ENCODE measurements at places on chromosomes 5 and 9. TPM values are rescaled to one million over a fixed set of nuclear protein-coding genes. Genes with fewer than 3 reads are reported as not detected.

GRCh38 chr5:11007269-11007870, 246.3 kb upstream of the DAP start:
- no peaks in the 10 kb centered on the region for H3K27me3 ChIP-seq
- H3K4me1 ChIP-seq, result no peaks in the 10 kb centered on the region
- H3K4me3 ChIP-seq, result no peak overlapping the region
- no peak overlapping the region for H3K27ac ChIP-seq

GRCh38 chr5:65630981-65631380, 6.2 kb downstream of the SHLD3 start:
- DNase-seq, result no peak
- H3K27me3 ChIP-seq, result no peaks in the 10 kb centered on the region
- H3K27ac ChIP-seq, result no peak overlapping the region
- peaks cover 18% of the 10 kb centered on the region for H3K4me1 ChIP-seq

GRCh38 chr5:137215261-137215660, 283.9 kb downstream of the SPOCK1 start:
- peaks cover 5% of the 10 kb centered on the region for H3K27me3 ChIP-seq
- H3K27ac ChIP-seq, result no peak overlapping the region
- H3K4me3 ChIP-seq, result no peak overlapping the region
- H3K4me1 ChIP-seq, result no peaks in the 10 kb centered on the region
- DNase-seq, result no peak
- no peaks in the 10 kb centered on the region for H3K36me3 ChIP-seq

DNA sequence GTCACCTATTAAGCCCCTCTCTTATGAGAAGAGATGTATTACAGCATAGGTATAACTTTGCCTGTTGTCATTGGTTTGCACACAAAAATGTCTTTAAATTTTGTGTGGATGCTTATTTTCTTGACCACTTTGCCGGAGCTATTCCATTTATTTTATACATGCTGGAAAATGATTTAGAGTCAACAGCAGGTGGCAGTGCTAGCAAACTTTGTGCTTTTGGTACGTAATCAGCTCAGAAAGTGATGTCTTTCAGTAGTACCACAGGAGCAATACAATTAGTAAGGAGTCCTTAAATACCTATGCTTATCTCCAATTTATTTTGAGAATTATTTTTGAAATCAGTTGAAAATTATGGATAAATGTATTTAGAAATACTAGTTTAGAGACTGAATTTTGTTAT, 19.8 kb upstream of the NUDT12 start:
- no peaks in the 10 kb centered on the region for H3K4me1 ChIP-seq
- no peaks in the 10 kb centered on the region for H3K36me3 ChIP-seq
- DNase-seq, result no peak
- no peak overlapping the region for H3K27ac ChIP-seq

- peaks cover 6% of the 10 kb centered on the region for H3K27me3 ChIP-seq
- no peaks in the 10 kb centered on the region for H3K36me3 ChIP-seq
Observed at GRCh38 chr9:124812441-124812876, 35.5 kb downstream of the OLFML2A start.

DNA sequence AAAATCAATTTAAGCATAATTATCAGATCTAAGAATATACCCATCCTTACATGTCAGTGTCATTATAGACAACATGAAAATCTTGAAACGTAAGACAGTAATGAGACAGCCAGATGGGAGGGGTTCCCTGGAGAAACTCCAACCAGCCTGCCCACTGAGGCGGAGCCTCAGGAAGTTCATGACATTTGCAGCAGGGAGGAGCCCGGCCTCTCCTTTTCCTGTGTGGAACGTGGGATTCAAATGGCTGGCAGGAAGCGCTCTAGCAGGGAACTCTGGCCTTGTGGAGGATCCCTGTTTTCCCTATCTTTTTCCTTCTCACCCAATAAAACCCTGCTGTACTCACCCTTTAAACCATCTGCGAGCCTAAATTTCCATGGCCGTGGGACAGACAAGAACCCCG, 176.6 kb upstream of the KCNN2 start:
- H3K36me3 ChIP-seq, result no peaks in the 10 kb centered on the region
- H3K27ac ChIP-seq, result no peak overlapping the region
- H3K4me3 ChIP-seq, result no peak overlapping the region
- DNase-seq, result no peak
- no peaks in the 10 kb centered on the region for H3K27me3 ChIP-seq
- H3K4me1 ChIP-seq, result no peaks in the 10 kb centered on the region

- H3K36me3 ChIP-seq, result no peaks in the 10 kb centered on the region
- no peaks in the 10 kb centered on the region for H3K27me3 ChIP-seq
- H3K27ac ChIP-seq, result no peak overlapping the region
- H3K4me1 ChIP-seq, result no peaks in the 10 kb centered on the region
- H3K4me3 ChIP-seq, result no peak overlapping the region
- DNase-seq, result no peak
Observed at GRCh38 chr5:166032601-166033000, 2258.8 kb upstream of the WWC1 start.

GRCh38 chr5:150062216-150062922, 24.0 kb downstream of the CSF1R start:
- H3K4me3 ChIP-seq, result no peak overlapping the region
- H3K4me1 ChIP-seq, result peaks cover 16% of the 10 kb centered on the region
- no peak overlapping the region for H3K27ac ChIP-seq
- H3K36me3 ChIP-seq, result no peaks in the 10 kb centered on the region
- peaks cover 3% of the 10 kb centered on the region for H3K27me3 ChIP-seq

Gene SPATA31C1
- total RNA-seq, result not detected

Gene PCDHB5
- not detected for total RNA-seq

Gene RASGEF1C
- not detected for total RNA-seq

Gene PCDHGB7
- total RNA-seq, result 0.13 TPM

Gene FOXD1
- 0.13 TPM for total RNA-seq

Gene IL5
- 1.5 TPM for total RNA-seq

Measured in activated T-helper 1 cell treated with anti-CD3 and anti-CD28 coated beads, Interleukin-12 subunit alpha, Interleukin-12 subunit beta, Interleukin-2, Interleukin-4 antibody, amounts not matched to agents 30 ng/mL and 10 ng/mL and 1 ng/mL, durations not matched to agents 14 hours and 24 hours and 36 hours (primary cell).